ENCODE measurements at places on chromosomes 2 and 18.

- DNase-seq: no peak
These were observed 37.1 kb downstream of the AGFG1 start for GRCh38 chr2:227509076-227509475.

DNA sequence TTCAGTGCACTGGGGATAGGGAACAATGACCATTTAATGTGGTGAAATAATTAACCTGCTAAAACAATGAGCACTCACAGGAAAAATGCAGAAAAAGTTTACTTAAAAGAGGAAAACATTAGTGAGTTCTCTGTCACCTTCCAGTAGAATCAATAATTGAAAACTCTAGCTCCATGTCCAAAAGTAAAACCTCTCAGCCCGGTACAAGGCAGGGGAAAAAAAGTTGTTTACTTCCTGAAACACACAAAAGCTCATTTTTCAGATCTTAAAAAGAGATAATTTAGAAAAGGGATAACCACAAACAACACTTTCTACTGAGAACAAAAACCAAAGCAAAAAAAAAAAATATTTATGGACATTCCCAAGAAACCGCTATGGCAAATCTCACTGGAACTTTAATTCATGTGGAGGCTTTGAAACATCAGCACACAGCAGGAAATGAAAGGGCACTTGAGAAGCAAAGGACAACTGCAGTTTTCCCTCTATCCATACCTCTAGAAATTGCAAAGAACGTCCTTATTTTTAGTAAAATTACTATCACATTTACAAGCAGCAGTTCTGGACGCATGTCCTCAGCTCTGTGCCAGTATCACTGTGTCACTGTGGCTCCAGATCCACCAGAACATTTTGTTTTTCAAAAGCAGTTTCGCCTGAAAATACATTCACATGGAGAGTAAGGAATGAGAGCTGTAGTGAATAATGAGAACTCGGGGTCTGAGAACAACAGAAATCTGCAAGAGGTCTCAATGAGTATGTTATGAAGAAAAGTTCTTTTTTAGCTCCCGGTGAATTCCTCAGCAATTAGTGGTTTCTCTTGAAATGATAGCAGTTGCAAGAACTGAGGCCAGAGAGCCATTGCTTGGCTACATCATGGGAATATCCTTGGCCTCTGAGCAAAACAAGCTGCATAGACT lies 44.7 kb upstream of the DNAH7 start:
- peak; percentile 90 for DNase-seq

- DNase-seq: no peak
These were observed 161.5 kb upstream of the KCNJ3 start for GRCh38 chr2:154537024-154537423.

GRCh38 chr18:29104671-29105070 lies 927.7 kb upstream of the CDH2 start:
- DNase-seq: no peak

All from astrocyte of the cerebellum (primary cell).